ENCODE measurements at places on chromosomes 16 and 17. TPM values are rescaled to one million over a fixed set of nuclear protein-coding genes. Genes with fewer than 3 reads are reported as not detected.

MXRA7 gene
- 12.8 TPM for total RNA-seq

LRRC46 gene
- total RNA-seq, result 0.73 TPM

GRCh38 chr17:29778956-29779811, 150.8 kb downstream of the SSH2 start:
- peak; percentile 80 for DNase-seq

COQ9 gene
- total RNA-seq, result 63.3 TPM

DHRS7C gene
- total RNA-seq, result not detected

DNA sequence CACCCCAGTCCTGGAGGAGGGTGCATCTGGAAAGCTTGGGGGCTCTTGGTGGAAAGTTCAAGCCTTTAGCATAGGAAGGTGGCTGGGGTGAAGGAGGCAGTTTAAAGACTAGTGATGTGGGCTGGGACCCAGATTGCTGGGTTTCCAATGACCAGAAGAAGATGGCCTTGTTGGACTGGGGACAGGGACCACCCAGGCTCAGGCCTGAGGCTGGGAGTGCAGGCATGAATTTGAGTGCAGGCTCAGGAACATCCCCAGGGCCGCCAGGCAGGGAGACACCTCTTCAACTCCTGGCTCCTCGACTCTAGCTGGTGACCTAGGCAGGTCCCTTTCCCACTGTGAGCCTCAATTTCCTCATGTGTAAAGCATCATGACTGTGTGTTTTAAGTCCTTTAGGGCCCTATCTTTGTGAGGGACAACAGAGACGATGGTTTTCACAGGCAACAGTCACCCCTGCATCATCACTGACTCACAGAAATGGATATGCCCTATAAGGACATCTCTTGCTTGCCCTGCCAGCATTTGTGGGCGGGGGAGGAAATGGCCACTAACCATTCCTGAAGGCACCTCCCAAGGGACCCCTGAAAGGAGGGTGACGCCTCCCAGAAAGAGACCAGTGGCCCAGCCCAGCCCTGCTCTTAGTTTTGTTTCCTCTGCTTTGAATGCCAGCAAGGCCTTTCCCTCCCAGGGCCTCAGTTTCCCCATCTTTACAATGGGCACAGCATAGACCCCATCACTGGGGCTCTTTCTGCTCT, 11.1 kb downstream of the NLRC5 start:
- DNase-seq, result no peak

- DNase-seq, result no peak
These were observed 17.1 kb downstream of the ZNF652 start for GRCh38 chr17:49344914-49345313.

KRT40 gene
- total RNA-seq, result not detected

- DNase-seq, result peak; percentile 24
These were observed 179.1 kb upstream of the CACNG5 start for GRCh38 chr17:66655861-66656260.

- no peak for DNase-seq
These were observed 21.8 kb downstream of the FBXO39 start for GRCh38 chr17:6797718-6798351.

C17orf50 gene
- total RNA-seq, result not detected

KIF1C gene
- 67.4 TPM for total RNA-seq

DNA sequence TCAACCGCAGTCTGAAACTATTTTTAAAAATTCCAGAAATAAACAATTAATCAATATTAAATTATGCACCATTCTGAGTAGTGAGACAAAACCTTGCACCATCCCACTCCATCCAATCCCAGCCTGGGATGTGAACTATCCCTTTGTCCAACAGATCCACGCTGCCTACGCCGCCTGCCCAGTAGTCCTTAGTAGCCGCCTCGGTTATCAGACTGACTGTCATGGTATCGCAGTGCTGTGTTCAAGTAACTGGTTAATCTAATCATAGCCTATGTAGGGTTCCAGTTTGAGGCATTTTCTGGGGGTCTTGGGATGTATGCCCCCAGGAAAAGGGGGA, 437.7 kb downstream of the HS3ST3B1 start:
- DNase-seq, result no peak

GRCh38 chr17:78892520-78892919, 10.5 kb downstream of the CEP295NL start:
- DNase-seq, result no peak

PLK1 gene
- 152 TPM for total RNA-seq

- DNase-seq, result no peak
These were observed 6.1 kb upstream of the OSGIN1 start for GRCh38 chr16:83946781-83947566.

- DNase-seq, result peak; percentile 48
These were observed 1.8 kb downstream of the MMP15 start for GRCh38 chr16:58027161-58027915.

Measured in K562 (cell line).